ENCODE measurements at places on chromosomes 3 and 15.

DNA sequence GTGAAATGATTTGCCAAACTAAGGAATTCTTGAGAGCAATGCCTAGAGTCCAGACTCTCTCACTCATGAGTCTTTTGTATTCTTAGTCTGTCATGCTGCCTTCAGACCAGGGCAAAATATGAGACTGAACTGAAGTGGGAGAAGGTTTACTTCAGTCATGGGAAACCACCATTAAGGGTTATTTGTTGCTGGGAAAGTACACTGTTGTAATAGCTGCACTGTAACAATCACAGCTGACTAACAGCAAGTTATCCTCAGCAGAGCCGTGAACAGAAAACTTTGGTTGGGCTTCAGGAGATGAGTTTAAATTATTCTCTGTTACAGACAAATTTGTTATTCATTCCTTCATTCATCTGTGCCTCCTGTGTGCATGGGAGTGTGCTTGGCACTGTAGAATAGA is 258.5 kb downstream of the ROBO2 start:
- DNase-seq = no peak

DNA sequence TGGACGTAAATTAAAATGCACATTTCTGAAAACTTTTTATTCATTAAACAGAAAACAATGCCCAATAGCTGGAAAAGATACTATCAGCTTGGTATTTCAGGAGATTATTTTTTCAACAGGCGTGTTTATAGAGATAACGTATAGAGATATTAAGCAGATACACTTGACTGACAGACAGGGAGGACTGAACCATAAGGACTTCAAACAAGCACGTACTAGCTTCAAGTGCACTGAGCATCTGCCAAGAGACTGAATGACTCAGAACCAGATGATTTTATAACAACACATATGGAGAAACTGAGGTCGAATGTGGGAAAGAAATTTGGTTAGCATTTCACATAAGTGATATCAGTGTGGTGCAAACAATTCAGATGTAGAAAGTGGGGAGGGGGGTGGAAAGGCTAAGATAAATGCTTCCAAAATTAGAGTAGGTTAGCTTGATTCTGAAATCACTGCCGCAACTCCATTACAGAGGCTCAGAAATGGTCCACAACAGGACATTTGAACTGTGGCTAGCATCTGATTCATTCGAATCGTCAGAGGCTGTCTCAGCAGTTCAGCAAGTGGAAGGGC is 103.5 kb downstream of the SEMA6D start:
- no peak for DNase-seq

DNA sequence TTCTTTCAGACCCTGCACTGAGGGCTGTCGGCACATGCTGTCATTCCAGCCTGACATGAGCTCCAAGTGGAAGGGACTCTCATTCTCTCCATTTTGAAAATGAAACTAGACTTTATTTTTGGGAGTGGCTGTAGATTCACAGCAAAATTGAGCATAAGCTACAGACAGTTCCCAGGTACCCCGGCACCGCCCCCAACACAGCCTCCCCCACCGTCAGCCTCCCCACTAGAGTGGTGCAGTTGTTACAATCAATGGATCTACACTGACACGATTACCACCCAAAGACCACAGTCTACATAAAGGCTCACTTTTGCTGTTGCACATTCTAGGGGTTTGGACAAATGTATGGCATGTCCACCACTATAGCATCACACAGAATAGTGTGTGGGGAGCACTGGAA is 29.5 kb upstream of the FGD5 start:
- DNase-seq = no peak

GRCh38 chr15:98777426-98777825 is 129.1 kb downstream of the IGF1R start:
- no peak for DNase-seq

DNA sequence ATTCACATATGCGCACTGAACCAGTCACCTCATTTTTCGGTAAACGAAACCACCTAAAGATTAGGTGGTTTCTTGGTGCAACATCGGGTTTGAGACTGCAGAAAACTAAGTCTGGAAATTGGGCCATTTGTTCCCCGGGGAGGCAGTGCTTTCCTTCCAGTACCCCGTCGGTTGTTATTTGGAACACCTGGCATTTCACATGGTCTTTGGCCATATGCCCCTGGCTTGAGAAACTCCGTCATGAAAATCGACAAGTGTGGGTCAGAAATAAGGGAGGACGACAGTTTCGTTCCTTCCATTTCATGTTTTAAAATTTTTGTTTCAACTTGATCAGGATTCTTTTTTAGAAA is 544 bp upstream of the GATM start:
- no peak for DNase-seq

- DNase-seq = no peak
Observed at GRCh38 chr15:64732156-64732860, 43.1 kb downstream of the RBPMS2 start.

DNA sequence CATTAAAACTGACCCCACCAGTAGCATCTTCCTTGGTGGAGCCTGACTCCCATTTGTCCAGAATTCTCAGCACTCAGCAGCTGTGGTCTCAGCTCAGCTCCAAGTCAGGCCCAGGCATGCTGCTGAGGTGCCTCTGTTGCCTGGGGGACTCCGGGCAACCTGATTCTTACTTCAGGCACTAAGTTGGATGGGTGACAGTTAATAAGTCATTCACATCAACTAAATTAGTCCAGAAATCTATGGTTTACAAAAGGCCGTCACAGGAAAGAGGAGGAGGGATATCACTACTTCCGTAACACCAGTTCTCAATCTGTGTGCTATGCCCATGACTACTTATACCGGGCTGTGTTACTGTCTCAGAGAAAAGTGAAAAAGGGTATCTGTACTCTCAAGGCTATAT is 310.2 kb downstream of the SATB1 start:
- no peak for DNase-seq

DNA sequence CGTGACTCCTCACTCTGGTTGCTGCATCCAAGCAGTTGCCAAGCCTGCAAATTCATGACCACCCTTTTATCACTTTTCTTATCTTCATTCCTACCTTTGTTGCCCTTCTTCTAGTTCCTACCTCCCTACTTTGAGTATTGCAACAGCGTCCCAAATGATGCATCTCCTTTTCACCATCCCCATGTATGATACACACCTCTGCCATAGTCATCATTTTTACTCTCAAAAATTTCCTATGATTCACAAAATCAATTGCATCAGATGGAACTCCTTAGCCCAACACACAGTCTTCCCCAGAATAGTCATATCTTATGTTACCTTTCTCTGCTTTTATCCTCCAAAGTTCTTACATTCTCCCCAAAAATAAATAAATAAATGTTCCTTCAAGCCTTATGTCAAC is 262.6 kb downstream of the TBL1XR1 start:
- DNase-seq = no peak

GRCh38 chr3:83039422-83039821 is 1278.0 kb upstream of the GBE1 start:
- no peak for DNase-seq

GRCh38 chr15:34206011-34206410 is 3.9 kb downstream of the KATNBL1 start:
- DNase-seq = no peak

GRCh38 chr15:58257776-58258325 is 119.7 kb downstream of the AQP9 start:
- no peak for DNase-seq

GRCh38 chr15:29727871-29728270 is 94.4 kb downstream of the TJP1 start:
- DNase-seq = no peak

GRCh38 chr15:58627701-58628100 is 121.8 kb downstream of the ADAM10 start:
- no peak for DNase-seq

DNA sequence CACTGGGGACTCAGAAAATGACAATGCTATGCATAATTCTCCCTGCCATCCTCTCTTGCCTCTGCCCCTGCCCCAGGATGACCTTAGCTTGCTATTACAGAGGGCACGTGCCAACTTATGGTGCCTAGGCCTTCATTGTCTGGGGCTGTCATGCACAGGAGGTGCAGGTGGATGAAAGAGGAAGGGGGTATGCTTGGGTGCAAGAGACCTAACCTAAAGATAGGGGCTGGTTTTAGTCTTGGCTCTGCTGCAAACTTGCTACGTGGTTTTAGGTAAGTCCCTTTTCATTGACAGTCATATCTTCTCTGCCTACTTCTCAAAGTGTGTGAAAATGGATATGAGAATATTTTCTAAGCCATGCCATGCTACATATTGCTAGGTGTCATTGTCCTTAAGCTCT is 161.3 kb downstream of the EPHB1 start:
- DNase-seq = no peak

GRCh38 chr3:150265305-150265704 is 142.8 kb upstream of the TSC22D2 start:
- no peak for DNase-seq

GRCh38 chr15:95972041-95972553 is 358.4 kb upstream of the NR2F2 start:
- DNase-seq = no peak

DNA sequence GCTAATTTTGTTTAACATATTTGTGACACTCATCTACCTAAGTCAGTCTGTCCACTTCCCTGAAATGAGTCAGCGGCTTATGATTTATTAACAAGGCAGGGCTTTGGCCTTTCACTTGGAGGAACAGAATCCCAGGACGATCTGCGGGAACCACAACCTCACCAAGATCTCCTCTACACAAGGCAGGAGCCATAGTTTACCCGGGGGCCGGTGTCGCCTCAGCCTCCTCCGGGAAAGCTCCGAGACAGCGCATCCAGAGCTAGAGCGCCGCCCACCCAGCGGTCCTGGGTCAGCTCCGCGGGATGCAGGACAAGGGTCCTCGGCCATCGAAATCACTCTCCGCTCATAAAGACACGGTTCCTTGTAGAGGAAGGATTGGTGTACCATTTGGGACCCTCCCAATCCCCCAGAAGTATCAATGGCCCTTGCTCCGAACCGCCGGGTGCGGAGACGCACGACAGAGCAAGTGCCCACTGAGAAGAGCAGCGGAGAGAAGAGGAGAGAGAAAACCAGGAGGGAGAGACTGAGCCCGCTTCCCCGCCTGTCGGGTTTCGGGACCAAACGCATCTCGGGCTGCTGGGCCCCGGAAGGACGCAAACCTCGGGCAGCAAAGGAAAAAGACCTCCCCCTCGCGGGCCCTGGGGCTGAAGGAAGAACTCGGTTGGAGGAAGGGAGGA is 13.1 kb upstream of the ALCAM start:
- DNase-seq = no peak

DNA sequence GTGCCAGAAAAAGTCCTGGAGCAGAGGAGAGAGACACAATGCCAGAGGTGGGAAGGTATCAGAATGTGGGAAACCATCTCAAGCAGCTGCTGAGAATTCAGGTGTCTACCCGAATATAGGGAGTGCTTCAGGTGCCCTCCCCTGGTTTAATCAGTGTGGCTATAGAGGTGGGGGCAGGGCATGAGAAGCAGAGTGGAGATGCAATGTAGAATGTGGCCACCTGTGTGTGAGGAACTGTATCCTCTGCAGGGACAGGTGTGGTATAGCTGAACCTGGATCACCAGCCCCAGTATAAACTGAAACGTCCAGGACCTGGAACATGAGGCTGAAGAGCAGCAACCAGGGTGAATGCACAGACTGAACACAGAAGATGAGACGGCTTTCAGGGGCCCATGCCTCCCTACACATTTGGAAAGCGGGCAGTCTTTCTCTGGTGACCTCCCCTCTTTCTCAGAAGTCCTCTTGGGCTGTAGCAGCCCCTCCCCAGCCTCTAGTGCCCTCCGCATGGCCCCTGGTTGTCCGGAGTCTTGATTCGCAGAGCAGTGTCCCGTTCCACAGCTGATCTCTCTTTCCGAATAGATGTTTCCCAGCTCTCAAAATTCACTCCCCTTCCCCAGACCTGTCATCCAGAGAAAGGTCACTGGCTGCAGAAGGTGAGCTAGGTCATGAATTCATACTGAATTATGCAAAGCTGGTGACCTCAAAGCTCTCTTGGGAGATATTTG is 103.1 kb downstream of the ABHD5 start:
- DNase-seq = no peak

GRCh38 chr3:160475884-160476283 is 26.3 kb upstream of the TRIM59 start:
- DNase-seq = no peak

Measured in GM18507 (cell line).